ENCODE measurements at places on chromosomes 11 and 22.
A peak's percentile ranks its signal among the peaks of the same experiment; 100 is the strongest.

DNA sequence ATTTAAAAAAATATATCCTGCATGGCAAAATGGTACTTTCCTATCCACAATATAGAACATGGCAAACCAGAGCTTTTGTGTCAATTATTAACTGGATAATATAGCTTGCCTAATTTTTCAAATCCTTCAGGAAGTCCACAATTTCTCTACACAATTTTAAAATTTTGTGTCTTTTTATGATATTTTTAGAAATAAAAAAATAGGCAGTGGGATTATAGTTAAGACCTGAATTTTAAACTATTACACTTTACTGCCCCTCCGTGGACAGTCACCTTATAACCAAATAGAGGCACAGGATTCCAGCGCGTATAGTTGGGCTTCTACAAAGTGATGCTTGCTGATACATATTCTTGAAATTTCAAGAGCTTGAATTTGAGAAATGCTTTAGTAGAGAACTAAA lies 2.1 kb upstream of the DMC1 start:
- DNase-seq = no peak

DNA sequence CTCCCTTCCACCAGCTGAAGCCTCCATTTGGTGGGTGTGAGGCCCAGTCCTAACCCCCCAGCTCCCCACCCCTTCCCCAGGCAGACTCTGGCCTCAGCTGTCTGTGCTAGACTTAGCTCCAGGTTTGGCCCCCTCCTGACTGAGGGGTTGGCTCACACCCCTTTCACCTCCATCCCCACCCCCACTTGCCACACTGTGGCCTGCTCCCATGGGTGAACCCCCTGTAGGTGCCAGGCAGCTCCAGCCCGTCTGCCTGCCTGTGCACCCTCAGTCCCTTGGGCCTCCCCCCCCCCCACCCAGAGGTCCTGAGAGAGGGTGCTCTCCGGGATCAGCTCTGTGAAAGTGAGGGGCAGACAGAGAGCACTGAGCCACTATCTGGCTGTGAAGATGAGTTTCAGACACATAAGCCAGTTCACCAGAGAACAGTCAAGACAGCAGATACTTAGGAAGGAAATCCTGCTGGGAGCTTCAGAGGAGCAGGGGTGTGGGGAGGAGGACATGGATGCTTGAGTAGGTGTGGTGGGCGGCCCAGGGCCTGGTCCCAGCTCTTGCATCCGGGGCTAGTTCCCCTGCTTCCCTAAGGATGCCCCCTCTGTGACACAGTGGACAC lies 36.2 kb downstream of the PPM1F start:
- DNase-seq = no peak

DNA sequence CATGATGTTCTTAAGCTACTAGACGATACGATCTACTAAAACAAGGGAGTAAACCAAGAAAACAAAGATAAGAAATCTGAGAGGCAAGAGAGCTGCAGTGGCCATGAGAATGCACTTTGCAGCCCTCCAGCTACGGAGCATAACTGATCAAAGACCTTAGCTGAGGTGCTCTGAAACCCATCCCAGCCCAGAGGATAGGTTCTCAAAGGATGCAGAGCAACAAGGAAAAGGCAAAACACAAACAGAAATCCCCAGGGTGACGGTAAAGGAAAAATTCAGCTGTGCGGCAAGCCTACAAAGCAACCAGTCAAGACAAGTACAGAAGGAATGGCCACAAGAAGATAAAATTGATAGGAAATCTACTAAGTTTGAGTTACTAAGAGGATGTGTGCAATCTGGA lies 32.5 kb upstream of the CFAP300 start:
- no peak for DNase-seq

DNA sequence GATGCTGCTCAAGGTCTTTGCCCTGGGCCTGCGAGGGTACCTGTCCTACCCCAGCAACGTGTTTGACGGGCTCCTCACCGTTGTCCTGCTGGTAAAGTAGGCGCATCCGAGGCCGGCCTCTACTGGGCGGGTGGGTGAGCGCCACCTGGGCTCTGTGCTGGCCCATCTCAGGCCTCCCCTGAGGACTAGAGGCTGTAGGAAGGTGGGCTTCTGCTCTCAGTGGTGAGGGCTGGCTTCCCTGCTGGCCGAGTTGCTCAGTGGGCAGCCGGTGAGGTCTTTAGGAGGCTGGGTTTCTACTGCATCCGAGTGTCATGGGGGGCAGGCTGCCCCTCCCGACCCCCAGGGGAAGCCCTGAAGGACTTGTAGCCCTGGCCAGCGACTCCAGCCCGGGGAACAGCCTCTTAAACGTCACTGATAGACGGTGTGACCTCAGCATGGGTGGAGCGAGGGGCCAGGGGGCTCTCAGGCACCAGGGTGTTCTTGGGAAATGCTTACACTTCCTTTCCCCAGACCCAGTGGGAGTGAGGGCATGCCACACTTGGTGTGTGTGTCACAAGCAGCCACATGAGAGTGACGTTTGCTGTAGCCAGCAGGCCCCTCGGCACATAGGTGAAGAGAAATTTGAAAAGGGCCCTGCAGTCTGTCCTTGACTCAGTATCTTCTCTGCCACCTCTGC lies 30.3 kb downstream of the TPCN2 start:
- no peak for DNase-seq

DNA sequence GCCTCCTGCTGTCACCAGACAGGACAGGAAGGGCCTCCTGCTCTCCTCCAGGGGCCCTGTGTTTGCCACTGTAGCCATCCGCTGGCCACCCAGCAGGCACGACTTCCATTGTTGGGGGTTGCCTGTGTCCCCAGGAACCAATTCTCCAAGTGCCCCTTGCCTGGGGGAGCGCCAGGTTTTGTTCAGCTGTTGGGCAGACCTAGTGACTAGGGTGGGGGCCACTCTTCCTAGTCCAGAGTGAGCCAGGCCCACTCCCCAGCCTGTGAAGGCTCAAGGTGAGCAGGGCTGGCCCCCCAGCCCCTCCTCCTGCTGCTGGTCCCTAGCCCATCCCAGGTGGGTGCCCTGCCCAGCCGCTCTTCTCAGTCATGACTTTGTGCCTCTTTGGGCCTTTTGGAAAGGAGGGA lies 30.9 kb downstream of the OSBPL5 start:
- no peak for DNase-seq

- no peak for DNase-seq
Measured at GRCh38 chr11:19802773-19803293, 90.2 kb downstream of the NAV2 start.

DNA sequence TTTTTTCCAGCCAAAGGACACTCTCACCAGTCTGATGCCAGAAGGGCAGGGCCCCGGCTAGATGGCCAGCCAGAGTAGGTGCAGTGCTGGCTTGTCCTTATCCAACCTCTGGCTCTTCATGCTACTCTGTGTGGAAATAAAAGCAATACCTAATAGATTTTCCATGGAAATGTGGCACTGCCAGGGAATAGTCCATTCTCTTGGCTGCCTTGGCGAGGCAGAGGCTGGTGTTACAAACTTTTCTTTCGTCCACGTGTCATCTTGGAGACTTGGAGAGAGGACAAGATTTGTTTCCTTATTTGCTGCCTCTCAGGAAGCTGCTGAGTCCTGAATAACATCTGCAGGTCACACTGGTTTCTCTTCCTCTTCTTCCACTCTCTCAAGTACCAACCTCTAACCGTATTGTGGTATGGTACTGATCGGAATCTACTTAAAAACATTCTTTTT lies 17.2 kb upstream of the C1QTNF4 start:
- DNase-seq = no peak

DNA sequence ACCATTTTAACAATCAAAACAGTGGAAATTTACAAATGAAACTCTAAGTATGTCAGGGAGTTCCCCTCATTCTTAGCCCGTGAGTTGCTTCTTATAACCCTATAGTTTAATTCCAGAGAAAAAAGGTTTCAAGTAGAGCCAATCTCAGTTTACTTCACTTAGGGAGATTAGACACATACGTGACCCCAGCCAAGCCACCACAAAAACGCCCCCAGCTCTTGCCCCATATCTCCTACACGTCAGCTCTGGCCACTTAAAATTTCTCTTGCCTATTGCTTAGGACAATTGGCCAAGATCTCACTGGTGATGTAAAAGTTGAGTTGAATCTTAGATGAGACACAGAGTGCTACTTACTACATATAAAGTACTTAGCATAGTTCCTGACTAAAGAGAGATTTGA lies 166.4 kb downstream of the ETS1 start:
- peak; percentile 67 for DNase-seq

Data from HS-5 (cell line).